Motor neuron (in vitro differentiated cells): ENCODE measurements at places on chromosomes 3 and 15. TPM values are rescaled to one million over a fixed set of nuclear protein-coding genes. Genes with fewer than 3 reads are reported as not detected.

The ARNT2 gene
- 10.8 and 11.2 TPM in 2 replicates for total RNA-seq

The PIERCE2 gene
- 5.4 and 9.1 TPM in 2 replicates for total RNA-seq

The CD96 gene
- total RNA-seq = 0.06 TPM in 1 of 2 replicates, not detected in the other

The NOP10 gene
- 148 and 158 TPM in 2 replicates for total RNA-seq

The SEMA3F gene
- 7.6 and 8.5 TPM in 2 replicates for total RNA-seq

The MAGI1 gene
- 50.6 and 60.8 TPM in 2 replicates for total RNA-seq

The PLXNA1 gene
- 28.4 and 29.5 TPM in 2 replicates for total RNA-seq

The PDCD7 gene
- 18.5 and 19.1 TPM in 2 replicates for total RNA-seq

The TRAIP gene
- total RNA-seq = 2.7 and 4.3 TPM in 2 replicates

The SOX14 gene
- total RNA-seq = 0.36 and 0.52 TPM in 2 replicates

The C15orf62 gene
- 1.6 and 1.9 TPM in 2 replicates for total RNA-seq

The CCRL2 gene
- total RNA-seq = 0.51 and 0.75 TPM in 2 replicates

The GOLGA6L4 gene
- total RNA-seq = 0.92 and 1.7 TPM in 2 replicates

The SERPINI2 gene
- 0.70 and 0.81 TPM in 2 replicates for total RNA-seq

The PTH1R gene
- total RNA-seq = 0.15 and 1.2 TPM in 2 replicates

The KLHL6 gene
- 1.4 and 1.5 TPM in 2 replicates for total RNA-seq

The SLC28A1 gene
- total RNA-seq = 0.14 and 0.68 TPM in 2 replicates

The DAZL gene
- total RNA-seq = not detected in 2 replicates

The ITIH3 gene
- total RNA-seq = 0.54 and 1.2 TPM in 2 replicates

The CPNE4 gene
- total RNA-seq = 0.35 and 0.38 TPM in 2 replicates

The CD200 gene
- 62.5 and 65.7 TPM in 2 replicates for total RNA-seq

The SKOR1 gene
- 0.32 and 0.52 TPM in 2 replicates for total RNA-seq

The FRMD4B gene
- 24.8 and 26.7 TPM in 2 replicates for total RNA-seq

The SNX22 gene
- 2.9 and 3.6 TPM in 2 replicates for total RNA-seq

The CHRNA5 gene
- 5.2 and 6.2 TPM in 2 replicates for total RNA-seq

The CGNL1 gene
- total RNA-seq = 0.72 and 2.2 TPM in 2 replicates

The AGTR1 gene
- total RNA-seq = 0.38 and 0.49 TPM in 2 replicates

The ATXN7 gene
- total RNA-seq = 9.0 and 9.9 TPM in 2 replicates
